ENCODE measurements at places on chromosomes 1 and 21.

GRCh38 chr1:6909857-6910256 is 124.6 kb downstream of the CAMTA1 start:
- DNase-seq = no peak

- DNase-seq = no peak
Observed at GRCh38 chr21:28332796-28333195, 659.9 kb downstream of the LTN1 start.

- DNase-seq = no peak
Observed at GRCh38 chr21:16113052-16113715, 383.4 kb downstream of the USP25 start.

- DNase-seq = no peak
Observed at GRCh38 chr1:156477526-156478249, 22.9 kb downstream of the MEF2D start.

DNA sequence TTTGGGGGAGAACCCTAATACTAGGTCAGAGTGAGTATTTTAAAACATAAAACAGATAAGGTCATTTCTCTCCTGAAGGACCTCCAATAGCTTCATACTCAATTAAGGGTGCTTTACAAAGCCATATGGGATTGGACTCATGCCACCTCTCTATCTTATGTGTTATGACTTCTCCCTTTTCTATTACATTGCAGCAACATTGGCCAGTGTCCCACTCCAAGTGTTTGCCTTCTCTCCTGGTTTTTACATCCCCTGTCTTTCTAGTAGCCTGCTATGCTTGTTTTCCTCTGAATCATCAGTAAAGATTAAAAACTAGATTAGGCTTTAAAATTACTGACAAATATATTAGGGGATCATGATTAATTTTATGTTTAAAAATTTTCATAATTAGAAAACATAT is 66.6 kb downstream of the SCMH1 start:
- DNase-seq = no peak
